ENCODE measurements at places on chromosomes 4 and X. TPM values are rescaled to one million over a fixed set of nuclear protein-coding genes. Genes with fewer than 3 reads are reported as not detected.

DNA sequence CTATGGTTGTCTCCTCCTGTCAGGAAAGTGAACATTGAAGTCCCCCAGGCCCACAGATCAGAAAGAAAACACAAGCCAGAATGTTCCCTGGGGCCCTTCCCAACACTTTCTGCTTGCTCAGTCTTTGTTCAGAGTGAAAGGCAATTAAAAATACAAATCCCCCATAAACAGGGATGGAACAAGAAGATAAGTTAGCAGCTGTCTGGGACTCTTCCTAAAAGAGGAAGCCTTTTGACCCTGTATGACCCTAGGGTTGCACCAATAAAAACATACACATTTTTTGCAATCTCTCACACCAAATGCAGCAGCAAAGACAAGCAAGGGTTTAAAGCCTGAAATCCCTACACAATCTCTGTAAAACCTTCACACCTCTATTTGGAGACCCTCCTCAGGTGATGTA lies 22.6 kb downstream of the IRF2 start:
- no peak for DNase-seq

The CXCL1 gene
- 254 TPM for total RNA-seq

The CXorf49B gene
- total RNA-seq: 0.69 TPM

GRCh38 chrX:3184176-3184930 lies 143.1 kb downstream of the ARSF start:
- peak; percentile 80 for DNase-seq

GRCh38 chrX:97326456-97326855 lies 442.7 kb downstream of the RPA4 start:
- peak; percentile 25 for DNase-seq

DNA sequence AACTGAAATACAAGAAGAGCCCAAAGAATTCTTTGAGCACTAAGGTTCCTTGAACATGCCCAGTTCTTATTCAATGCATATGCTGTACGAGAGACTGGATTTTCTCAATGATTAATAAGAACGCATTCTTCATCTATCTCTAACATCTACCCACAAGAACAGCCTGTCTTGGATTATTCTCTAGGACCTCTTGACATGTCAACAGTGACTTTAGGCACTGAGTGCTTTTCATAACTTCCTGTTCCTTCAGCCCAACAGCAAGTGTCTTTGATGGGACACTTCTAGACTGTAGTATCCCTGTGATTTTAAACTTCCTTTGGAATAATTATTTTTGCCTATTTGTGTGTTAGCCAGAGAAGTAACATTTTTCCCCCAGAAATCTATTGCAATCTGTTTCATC lies 69.3 kb downstream of the OPHN1 start:
- DNase-seq: peak; percentile 1

DNA sequence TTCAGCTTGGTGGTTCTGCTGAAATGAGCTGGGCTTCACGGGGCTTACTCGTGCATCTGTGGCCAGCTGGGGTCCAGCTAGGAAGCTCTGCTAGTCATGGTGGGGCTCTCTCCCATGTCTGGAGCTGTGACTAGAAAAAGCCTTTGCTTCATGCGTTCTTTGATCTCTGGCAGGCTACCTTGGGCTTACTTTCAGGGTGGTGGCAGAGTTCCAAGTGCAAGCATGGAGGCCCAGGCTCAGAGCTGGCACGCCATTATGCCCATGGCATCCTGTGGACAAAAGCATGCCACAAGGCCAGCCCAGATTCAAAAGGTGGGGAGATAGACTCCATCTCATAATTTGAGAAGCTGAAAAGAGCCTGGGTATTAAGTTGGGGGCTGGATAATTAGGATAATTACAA lies 55.4 kb upstream of the GBA3 start:
- no peak for DNase-seq

GRCh38 chr4:153276971-153277370 lies 67.5 kb upstream of the MND1 start:
- no peak for DNase-seq

DNA sequence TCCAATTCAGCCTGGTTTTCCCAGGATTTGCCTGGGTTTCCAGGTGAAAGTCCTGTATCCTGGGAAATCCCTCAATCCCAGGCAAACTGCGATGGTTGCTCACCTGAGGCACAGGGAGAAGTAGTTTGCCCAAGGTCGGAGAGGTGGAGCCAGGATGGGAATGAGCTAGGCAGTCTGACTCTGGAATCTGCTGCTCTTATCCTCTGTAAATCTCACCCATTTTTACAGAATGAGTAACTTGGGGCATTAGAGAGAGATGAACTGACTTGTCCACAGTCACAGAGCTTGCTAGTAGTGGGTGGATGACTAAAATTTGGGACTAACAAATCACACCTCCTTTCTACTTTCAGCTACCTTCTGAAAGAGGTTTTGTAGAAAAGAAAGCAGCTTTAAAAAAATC lies 9.8 kb upstream of the ARX start:
- DNase-seq: no peak

The PAGE1 gene
- total RNA-seq: not detected

The NPNT gene
- total RNA-seq: 47.2 TPM

- DNase-seq: no peak
Observed at GRCh38 chrX:32788936-32789335, 422.4 kb downstream of the DMD start.

All from renal cortical epithelial cell (primary cell).